GM06990 (cell line): ENCODE measurements at places on chromosomes 5 and 9.

DNA sequence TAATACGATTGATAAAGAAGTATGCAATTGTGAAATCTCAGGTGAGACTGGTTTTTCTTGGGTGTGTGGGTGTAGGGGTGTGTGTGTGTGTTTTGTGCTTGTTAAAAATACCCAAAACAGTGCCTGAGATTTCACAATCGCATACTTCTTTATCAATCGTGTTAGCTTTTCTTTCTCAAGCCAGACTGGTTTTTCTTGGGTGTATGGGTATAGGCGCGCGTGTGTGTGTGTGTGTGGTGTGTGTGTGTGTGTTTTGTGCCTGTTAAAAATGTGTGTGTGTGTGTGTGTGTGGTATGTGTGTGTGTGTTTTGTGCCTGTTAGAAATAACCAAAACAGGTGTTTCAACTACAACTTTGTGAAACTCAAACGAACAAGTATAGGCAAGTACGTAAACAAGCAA lies 53.7 kb downstream of the CERT1 start:
- no peak for DNase-seq

DNA sequence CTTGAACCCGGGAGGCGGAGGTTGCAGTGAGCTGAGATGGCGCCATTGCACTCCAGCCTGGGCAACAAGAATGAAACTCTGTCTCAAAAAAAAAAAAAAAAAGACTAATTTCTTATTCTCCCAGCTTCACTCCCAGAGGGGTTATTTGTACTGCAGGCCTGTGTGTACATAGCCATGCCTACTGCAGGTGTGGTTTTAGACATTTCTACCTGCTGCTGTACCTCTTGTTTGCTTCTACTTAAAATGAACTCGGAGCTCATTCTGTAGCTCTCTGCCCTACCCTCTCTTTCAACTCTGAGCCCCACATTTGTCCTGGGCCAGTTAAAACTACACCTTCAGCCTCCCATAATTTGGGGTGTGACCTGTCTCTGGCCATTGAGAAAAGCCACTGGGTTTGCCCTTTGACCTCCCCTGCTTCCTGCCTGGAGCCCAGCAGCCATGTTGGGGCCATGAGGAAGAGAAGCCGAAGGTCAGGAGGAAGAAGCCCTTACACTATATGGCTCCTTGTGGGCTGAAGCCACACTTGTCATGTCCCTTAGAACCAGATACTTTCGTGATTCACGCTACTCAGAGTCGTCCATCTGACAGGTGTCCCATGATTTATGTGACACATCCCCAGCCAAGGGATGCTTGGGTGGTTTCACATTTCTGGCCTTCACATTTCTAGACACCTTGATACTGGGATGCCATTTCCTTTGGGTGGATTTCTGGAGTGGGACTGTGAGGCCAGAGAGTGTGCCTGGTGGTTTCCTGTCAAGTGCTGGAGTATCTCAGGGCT lies 9.4 kb upstream of the CARD19 start:
- DNase-seq, result no peak

GRCh38 chr9:81083067-81083466 lies 606.3 kb downstream of the TLE1 start:
- no peak for DNase-seq

- no peak for DNase-seq
Measured at GRCh38 chr9:82781921-82782392, 281.0 kb downstream of the RASEF start.

GRCh38 chr5:10892147-10892910 lies 131.3 kb upstream of the DAP start:
- DNase-seq, result no peak
